ENCODE measurements at places on chromosomes 5 and 9.

GRCh38 chr5:99747342-99747741, 787.8 kb upstream of the FAM174A start:
- no peak for DNase-seq

DNA sequence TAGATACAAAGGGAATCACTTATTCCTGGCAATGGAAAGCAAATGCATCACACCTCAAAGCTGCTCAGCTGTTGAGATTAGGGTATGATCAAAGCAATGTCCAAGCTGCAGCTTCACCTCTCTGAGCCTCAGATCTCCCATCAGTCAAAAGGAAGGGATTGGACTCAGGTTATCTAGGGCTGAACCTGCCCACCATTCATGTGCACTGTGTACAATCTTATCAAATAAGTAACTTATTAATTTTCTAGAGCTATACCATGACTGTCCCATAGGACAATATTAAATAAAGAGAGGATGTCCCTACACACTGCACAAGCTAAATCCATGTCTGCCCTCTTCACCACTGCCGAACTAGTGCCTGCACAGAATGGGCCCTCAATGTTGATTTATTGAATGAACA, 127.0 kb downstream of the HSD17B3 start:
- DNase-seq: no peak

DNA sequence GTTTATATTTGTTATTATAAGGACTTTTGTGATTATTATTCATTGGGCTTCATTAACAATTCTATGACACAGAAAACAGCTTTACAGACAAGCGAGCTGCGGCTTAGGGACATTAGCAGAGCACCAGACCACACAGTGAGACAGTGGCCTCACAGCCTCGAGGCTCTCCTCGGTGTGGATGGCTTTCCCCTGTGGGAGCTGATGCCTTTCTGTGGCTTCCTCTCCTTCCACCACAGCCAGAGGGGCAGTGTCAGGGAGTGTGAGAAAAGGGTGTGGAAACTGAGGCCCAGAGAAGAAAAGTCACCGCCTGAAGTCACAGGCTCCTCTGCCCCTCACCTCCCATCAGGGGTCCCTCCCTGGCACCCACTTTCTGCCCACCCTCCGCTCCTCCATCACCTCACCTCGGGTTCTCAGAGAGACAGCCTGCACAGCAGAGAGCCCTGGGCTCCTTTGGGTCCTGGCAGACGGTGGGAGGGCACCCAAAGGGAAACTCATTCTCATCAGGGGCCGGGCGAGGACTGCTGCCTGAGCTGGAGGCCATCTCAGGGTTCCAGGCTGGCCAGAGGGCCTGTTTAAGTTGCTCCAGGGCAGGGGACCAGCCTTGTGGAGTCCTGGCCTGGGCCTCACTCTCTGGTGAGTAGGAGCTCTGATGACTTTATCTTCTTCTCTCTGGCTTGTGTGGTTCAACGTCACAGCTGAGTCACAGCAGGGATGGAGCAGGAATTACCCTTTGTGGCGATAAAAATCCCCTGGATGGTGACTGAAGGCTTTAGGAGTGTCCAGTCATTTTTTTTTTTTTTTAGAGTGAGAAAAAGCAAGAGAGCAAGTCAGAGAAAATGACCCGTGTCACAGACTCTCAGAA, 830 bp downstream of the TRAF1 start:
- DNase-seq: peak; percentile 45

DNA sequence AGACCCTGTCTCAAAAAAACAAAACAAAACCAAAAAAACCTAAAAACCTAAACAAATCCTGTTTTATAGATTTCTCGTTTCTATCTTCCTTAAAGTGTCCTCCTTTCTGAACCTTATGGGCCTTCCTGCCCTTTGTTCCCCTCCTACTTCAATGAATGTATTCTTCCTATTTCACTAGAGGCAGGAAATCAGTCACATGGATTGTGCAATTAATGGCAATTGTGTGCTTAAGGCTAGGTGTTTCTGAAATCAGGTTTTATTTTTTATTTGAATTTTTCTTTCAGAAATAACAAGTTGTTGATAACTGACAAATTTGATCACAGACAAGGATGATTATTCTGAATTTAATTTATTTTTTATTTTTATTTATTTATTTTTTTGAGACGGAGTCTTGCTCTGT, 220.6 kb upstream of the SEMA6A start:
- DNase-seq: no peak

GRCh38 chr5:170971-171800, 20.1 kb upstream of the LRRC14B start:
- no peak for DNase-seq

DNA sequence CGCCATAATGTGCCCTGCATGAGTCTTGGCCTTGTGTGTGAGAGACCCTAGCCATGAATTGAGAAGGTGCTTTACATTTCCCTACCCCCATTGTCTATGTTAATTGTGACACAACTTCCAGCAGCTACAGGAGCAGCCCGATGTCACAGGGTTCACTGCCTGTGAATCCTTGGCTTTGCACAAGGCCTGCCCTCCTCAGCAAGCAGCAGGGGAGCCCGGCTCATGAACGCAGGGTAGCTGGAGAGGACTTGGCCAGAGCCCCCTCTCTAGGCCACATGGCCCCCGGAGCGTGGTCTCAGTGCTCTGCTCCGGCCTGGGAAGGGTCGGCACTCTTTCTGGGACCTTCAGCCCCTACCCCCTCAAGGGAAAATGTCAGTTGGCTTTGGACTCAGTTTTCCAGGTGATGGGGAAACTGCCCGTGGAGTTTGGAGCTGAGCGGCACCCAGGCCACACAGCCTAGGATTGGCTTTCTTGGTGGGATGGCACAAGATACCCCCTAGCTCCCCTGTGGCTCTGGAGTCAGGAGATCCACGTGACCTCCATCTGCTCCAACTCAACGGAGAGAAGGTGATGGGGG, 160.8 kb downstream of the DAB2IP start:
- DNase-seq: no peak

DNA sequence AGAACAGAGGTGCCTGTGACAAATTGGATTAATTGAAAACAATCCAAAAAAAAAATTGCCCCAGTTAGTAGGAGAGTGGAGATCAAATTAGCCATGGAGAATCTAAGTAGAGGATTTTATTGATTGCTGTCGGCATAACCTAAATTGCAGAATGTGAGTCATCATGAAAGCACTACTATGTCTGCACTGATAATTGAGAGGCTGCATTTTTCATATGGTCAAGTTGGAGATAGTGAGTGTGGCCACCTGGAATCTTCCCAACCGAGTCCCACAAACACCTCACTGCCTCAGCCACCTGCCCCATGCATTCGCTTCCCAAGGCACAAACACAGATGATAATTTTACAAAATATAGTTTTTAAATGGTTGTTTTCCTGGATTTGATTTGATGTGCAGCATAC, 123.7 kb downstream of the NTRK2 start:
- no peak for DNase-seq

GRCh38 chr5:149062371-149063016, 368 bp downstream of the SH3TC2 start:
- peak; percentile 87 for DNase-seq
